ENCODE measurements at places on chromosomes 5 and 9.
A peak's percentile ranks its signal among the peaks of the same experiment; 100 is the strongest.

GRCh38 chr5:83400241-83400640 is 71.3 kb upstream of the VCAN start:
- no peak for DNase-seq

GRCh38 chr5:59554501-59554900 is 339.0 kb downstream of the PDE4D start:
- DNase-seq = no peak

DNA sequence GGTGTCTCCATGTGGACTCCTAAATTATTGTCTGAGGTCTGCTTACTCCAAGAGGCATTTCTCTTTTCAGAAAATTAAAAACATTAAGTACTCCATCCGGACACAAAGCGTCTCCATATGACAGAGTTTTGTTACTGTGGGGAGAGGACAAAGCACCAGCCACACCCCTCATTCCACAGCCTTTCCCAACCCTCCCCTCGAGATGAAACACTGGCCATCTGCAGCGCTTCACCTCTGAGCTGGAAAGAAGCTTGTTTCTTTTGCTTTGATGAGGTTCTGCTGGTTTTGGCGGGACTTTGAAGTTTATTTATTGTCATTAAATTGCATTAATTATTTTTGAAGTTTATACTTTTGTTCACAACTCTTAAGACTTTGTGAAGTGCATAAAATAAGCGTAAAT is 27.6 kb upstream of the NKD2 start:
- DNase-seq = peak; percentile 18

GRCh38 chr9:9341203-9341602 is 1271.6 kb downstream of the PTPRD start:
- no peak for DNase-seq

DNA sequence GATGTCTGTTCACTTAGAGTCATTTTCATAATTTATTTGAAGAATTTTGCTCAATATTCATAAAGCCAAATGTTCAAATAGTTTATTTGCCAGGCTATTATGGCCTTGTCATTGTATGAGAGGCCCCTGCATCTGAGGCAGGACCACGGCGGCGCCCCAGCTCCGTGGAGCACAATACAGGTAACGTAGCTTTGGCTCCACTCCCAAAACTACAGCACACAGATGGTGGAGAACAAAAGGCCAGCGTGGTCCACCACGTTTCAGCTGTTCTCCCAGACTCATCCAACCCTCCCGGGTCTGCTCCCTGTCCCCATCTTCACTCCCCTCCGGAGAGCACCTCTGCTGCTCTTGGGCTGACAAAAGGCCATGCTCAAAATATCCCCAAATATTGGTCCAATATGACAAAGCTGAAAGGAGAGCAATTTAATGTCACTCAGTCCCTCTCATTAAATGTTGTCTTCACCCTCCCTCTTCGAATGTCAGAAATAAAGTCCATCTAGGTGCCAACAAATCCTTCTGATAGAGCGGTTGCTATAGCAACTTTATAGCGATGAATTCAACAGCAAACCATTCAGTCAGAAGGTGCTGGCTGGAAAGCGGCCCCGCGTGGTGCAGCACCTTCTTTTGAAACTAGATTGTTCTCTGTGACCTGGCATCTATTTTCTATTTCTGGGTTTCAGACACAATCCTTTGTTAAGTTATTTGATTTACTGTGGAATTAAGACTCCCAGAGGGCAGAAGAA is 504.3 kb downstream of the ARHGEF28 start:
- DNase-seq = no peak

- DNase-seq = no peak
Measured at GRCh38 chr5:151023047-151023615, 2.7 kb downstream of the GPX3 start.

DNA sequence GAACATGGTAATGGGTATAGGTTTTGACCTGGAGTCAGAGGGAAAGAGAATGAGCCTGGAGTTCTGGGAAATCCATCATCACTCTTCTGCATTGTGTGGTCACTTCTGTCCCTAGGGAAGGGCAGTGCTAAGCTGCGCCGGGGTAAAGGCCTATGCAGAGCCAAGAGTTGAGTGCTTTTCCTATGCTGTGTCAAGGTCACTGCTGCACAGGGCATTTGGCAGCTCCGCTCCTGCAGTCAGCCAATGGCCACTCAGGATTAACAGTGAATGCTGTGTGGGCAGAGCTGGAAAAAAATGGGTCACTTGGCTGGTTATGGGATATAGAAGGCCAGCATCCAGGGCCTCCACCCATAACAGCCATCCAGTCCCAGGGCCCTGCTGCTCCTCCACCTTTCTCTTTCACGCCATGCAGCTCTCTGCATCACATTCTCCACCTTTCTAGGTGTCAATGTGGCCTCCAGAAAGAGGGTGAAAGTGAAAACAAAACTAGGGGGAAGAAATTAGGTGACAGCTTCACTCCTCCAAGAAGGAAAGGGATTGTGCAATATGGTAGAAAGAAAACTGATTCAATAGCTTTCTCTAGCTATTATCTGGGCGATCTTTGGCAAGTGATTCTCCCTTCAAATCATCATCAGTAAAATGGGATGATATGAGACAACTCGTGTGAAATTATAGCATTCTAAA is 279.3 kb upstream of the ANKRD55 start:
- no peak for DNase-seq

GRCh38 chr5:180639741-180640610 is 9.4 kb downstream of the FLT4 start:
- DNase-seq = peak; percentile 15

GRCh38 chr9:127975376-127976315 is 5.1 kb downstream of the EEIG1 start:
- no peak for DNase-seq

DNA sequence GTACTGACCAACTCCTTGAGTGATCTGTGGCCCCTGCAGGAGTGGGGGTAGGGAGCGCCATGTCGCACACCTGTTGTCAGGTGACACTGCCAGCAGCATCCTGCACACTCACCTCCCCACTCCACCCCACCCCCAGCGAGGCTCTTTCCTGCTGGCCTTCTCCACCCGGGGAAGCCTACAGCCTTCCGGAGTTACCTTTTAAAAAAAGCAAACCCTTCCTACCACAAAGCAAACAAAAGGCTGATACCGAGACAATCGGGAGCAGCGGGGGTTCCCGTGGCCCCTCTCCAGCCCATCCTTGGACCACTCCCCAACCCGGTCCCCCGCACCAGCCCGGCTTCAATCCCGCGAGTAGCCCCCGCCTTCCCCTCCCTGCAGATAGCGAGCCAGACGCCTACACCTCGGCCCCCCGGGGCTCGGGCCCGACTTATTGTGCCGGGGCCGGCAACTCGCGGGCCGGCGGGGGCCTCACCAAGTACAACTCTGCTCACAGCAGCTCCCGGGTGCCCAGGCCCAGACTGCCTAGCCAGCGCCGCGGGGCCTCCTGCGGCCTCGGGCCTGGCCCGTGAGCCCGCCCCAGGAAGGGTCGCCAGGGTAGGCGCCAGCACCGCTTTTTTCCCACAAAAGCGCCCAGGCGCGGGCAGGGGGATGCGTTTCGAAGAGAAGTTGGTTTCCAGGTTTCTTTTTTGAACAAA is 724 bp downstream of the MACROH2A1 start:
- DNase-seq = peak; percentile 32

DNA sequence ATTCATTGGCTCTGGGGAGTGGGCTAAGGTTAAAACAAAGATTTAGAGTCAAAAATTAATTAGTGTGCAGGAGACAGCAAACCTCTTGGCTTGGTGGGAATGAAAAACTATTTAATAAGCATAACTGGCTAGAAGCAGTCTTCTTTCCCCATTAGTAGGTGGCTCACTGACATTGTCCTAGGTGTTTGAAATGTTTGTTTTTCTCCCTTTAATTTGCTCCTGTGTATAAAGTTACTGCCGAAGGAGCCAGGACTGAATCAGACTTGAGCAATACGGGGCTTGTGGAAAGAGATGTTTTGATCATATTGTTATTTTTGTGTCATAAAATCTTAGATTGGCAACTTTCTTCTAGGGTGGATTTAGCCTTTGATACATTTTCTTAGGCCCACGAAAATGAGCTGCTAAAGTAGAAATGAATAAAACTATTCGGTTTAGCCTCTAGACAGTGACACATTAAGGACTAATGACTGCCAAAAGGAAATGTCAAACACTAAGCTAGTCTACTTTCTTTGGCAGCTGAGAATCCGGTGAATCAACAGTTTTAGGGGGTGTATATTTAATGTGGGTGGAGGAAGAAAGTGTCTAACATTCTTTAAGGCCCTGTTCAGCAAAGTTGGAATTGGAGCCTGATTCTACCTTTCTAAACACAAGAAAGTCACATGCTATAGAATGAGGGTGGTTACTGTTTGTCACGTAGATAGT is 30.2 kb downstream of the LRRTM2 start:
- no peak for DNase-seq

DNA sequence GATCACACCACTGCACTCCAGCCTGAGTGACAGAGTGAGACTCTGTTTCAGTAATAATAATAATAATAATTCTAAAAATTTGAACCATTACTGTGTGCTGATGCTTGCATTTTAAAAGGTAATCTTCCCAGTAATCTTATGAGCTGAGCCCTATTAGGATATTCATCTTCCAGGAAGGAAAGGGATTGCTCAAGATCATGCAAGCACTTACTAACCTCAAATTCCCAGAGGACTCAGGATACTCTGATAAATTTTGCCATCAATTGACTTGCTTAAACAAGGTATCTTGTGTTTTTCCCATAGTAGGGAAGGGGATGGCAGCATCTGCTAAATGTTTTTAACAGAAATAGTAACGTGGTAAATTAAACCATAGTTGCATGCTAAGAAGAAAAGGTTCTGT is 176.4 kb upstream of the MRPS30 start:
- no peak for DNase-seq

- DNase-seq = no peak
Measured at GRCh38 chr5:154059583-154059982, 20.8 kb downstream of the MFAP3 start.

- DNase-seq = no peak
Measured at GRCh38 chr5:54311176-54311677, 854 bp upstream of the ARL15 start.

DNA sequence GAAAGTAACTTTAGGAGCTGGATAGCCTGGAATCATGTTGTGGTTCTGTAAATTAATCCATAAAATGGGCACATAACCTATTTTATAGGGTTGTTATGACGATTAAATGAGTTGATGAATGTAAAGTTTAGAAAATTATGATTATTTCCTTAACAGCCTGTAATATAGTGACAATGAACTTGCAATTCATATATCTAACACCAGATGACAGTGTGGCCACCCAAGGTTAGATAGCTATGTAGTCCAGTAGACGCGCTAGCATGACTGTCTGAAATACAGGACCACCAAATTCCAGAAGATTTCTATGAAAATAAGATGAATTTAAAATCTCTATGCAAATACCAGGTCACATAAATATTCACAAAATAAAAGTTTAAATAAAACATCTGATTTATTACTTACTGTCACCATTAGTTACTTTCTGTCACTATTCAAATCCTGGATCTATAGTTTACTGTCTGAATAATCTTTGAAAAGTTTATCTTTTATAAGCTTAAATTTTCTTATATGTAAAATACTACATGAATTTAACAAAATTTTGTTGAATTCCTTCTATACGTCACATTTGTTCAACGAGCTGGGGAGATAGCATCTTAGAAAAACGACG is 26.1 kb upstream of the MACIR start:
- no peak for DNase-seq

DNA sequence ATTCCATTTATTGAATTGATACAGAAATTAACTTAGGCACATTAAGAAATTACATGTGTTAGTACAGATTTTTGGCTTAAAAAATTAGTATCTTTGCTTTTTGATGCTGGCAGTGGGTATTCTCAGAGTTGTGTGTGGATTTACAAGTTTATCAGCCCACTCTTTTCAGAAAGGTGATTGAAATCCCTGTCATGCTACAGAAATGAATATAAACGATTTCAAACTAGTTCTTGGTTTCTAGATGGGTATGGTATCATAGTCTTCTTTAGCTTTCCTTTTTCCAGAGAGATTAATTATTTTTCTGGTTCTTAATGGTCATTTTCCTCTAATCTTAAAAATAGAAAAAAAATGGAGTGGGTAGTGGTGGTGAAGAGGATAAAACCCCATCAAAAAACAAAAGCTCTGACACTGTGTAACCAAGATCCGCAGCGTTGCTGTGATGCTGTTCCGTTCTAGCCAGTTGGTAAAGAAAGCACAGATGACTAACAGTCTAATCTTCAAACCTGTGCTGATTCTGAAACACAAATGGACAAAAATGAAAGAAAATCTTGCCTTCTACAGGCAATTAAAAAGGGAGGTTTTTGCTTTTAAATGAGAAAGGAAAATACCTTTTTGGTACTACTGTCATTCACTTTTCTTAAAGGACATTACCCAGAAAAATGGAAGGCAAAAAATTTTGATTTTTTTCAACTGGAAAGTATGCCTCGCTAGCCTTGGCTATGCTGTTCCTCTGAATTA is 5.2 kb downstream of the LRRTM2 start:
- DNase-seq = no peak

GRCh38 chr9:122367065-122367464 is 3.8 kb upstream of the PTGS1 start:
- DNase-seq = no peak

- DNase-seq = no peak
Measured at GRCh38 chr5:101679816-101680215, 616.3 kb downstream of the SLCO4C1 start.

DNA sequence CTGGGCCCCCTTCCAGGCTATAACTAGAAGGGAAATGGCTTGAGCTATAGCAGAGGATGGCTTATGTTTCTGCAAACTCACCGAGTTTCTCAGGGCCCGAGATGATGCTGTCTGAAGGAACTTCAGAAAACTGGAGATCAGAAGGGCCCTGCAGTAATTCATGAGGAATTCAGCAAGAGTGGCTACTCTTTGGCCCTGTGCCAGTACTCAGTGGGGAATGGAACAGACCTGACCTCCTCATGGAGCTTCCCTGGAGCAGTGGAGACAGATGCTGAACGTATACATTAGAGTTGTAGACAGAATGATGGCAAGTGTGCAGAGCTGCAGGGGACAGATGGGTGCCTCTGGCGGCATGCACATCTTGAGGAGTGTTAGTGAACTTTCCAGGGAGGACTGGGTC is 17.3 kb upstream of the SMIM32 start:
- no peak for DNase-seq

GRCh38 chr5:121987685-121988073 is 25.9 kb downstream of the SRFBP1 start:
- DNase-seq = no peak

DNA sequence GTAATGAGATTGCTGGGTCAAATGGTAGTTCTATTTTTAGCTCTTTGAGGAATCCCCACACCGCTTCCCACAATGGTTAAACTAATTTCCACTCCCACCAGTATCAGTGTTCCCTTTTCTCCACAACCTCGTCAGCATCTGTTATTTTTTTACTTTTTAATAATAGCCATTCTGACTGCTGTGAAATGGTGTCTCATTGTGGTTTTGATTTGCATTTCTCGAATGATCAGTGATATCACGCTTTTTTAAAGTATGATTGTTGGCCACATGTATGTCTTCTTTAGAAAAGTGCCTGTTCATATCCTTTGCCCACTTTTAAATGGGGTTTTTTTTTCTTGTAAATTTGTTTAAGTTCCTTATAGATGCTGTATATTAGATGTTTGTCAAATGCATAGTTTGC is 73.5 kb downstream of the MTAP start:
- DNase-seq = no peak

- DNase-seq = no peak
Measured at GRCh38 chr9:89010526-89011111, 19.4 kb downstream of the S1PR3 start.

GRCh38 chr9:92474587-92474986 is 7.7 kb downstream of the ASPN start:
- no peak for DNase-seq

- no peak for DNase-seq
Measured at GRCh38 chr9:26694381-26695297, 198.0 kb downstream of the CAAP1 start.

Measured in GM12892 (cell line).